ENCODE measurements at places on chromosomes 7 and 10. TPM values are rescaled to one million over a fixed set of nuclear protein-coding genes. Genes with fewer than 3 reads are reported as not detected.

GRCh38 chr10:77027576-77027975 is 610.0 kb downstream of the KCNMA1 start:
- no peaks in the 10 kb centered on the region for H3K4me1 ChIP-seq
- no peak overlapping the region for H3K27ac ChIP-seq
- H3K4me3 ChIP-seq = no peak overlapping the region
- no peaks in the 10 kb centered on the region for H3K36me3 ChIP-seq

DNA sequence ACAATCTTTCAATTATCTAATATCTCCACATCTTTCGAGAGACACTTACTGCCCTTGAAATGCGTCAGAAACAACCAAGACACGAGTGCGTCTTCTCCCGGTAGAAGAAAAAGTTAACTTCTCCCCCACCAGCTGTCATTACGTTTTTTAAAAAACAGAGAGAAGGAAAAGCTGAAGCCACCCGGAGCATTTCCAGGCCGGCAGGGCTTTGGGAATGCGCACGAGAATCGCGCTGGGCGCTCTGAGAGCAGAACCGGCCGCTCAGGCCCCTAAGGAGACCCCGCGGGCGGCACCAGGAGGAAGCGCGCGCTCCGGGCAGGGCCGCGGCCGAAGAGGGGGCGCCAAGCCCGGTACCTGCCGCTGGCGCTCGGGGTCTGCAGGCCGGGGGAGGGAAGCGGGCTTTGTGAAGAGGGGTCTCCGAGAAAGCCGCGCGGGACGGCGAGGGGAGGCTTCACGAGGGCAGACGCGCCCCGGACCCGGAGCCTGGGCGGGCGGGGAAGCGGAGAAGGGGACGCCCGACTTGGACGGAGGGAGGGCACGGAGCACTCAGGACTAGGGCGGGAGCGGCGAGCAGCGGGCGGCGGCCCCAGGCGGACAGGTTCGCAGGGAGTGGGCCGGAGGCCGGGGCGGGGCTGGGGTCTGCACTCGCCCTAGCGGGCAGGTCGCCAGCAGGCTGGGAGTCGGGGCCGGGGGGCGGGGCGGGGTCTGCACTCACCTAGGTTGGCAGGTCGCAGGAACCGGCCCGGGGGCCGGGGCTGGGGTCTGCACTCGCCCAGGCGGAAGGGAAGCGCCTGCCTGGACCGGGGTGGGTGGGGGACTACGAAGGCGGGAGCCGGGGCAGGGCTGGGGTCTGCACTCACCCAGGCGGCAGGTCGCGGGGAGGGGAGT is 932 bp downstream of the ESYT2 start:
- no peak for DNase-seq
- peak overlapping the region; percentile 85 for H3K4me3 ChIP-seq
- H3K27me3 ChIP-seq = no peaks in the 10 kb centered on the region
- peak overlapping the region; percentile 7 for H3K27ac ChIP-seq

DNA sequence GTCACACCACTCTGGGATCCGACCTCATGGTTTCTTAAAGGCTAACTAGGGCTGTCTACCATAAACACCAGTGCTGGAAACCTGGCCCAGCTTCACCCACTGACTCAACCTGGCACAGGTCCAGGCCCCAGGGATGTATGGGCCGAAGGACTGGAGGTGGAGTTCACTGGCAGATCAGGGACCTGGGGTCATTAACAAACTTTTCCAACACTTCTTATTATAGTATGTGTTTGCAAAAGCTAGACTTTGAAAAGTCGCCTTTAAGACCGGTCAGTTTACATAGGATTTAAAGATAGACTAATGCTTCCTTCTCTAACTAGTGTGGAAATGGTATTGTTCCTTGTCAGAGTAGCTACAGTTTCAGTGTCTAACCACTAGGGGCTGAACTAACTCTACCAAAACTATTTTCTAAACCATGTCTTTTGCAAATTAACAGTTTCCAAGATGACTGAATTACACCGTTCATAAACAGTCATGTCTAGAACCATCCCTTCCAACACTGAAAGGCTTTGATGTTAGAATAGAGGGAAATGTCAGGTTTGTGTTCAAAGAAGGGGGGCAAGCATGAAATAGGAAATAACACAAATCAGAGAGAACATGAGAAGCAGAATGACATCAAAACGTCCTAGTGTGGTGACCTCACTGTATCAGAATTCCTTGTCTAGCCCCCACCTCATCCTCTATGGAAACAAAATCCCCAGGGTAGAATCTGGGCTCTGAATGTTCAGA is 29.7 kb downstream of the STN1 start:
- H3K36me3 ChIP-seq = no peaks in the 10 kb centered on the region
- peaks cover 10% of the 10 kb centered on the region for H3K4me1 ChIP-seq
- H3K27ac ChIP-seq = peak overlapping the region; percentile 64
- DNase-seq = no peak

Gene NPTX2
- not detected for total RNA-seq

Gene CNPY1
- not detected for total RNA-seq

Gene BRAF
- 42.2 TPM for total RNA-seq

Gene LZTS2
- total RNA-seq = 6.4 TPM

Gene LRRC4
- total RNA-seq = not detected

DNA sequence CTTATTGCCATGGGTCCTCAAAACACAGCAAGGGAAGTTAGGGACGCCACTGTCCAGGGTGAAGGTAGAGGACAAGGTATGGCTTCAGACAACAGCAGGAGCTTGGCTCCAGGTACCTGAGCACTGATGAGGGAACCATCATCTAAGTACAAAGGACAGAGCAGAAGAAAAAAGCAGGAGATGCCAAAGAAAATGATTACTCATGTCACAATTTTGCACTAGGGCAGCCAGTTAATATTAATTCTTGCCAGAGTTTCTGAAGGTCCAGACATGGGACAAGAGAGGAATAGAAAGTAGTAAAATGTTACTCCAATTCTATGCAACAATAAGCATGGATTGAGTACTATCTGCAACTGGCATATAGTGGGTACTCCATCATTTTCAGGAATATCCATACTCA is 14.1 kb downstream of the PTN start:
- DNase-seq = no peak
- H3K36me3 ChIP-seq = no peaks in the 10 kb centered on the region
- H3K27ac ChIP-seq = no peak overlapping the region
- no peak overlapping the region for H3K4me3 ChIP-seq
- H3K4me1 ChIP-seq = no peaks in the 10 kb centered on the region

GRCh38 chr10:29102233-29102632 is 186.6 kb upstream of the LYZL1 start:
- DNase-seq = no peak
- no peaks in the 10 kb centered on the region for H3K4me1 ChIP-seq
- H3K27ac ChIP-seq = no peak overlapping the region
- no peaks in the 10 kb centered on the region for H3K36me3 ChIP-seq

Gene OR13A1
- not detected for total RNA-seq

- no peaks in the 10 kb centered on the region for H3K27me3 ChIP-seq
- no peak overlapping the region for H3K27ac ChIP-seq
- H3K4me1 ChIP-seq = peaks cover 30% of the 10 kb centered on the region
- peak overlapping the region; percentile 87 for H3K4me3 ChIP-seq
Measured at GRCh38 chr10:63522995-63523394, 1.8 kb downstream of the REEP3 start.

Gene WEE2
- 0.17 TPM for total RNA-seq

DNA sequence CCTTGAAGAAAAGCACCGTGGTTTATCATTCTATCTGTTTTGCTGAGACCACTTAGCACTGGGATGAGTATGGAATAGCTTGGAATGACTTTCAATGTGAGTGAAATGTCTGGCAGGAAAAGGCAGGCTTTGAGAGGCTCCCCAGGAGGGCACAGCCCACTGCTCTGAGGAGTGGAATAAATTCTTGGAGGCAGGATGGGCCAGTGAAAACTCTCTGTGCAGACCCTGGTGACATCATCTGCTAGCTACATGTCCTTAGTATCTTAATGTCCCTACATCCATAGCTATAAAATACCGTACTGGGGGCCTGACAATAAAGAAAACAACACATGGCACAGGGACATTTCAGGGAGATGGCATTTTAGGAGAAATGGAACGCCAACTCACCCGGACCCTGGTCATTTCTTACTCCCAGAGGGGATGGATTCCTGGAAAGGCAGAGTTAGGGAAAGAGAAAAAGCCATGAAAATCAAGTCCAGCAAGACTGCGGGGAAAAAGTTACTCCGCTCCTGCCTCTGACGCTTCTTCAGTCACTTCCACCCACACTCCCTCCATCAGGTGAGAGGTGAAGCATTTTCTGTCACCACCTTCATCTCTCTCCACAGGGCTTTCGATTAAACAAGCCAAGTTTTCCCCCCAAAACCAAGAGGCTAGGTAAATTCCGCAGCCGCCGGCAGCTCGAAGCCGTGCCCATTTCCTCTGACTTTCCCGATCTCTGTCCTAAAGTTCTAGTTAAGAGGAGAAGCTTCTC is 991 bp downstream of the ZNF239 start:
- H3K36me3 ChIP-seq = peaks cover 26% of the 10 kb centered on the region
- no peaks in the 10 kb centered on the region for H3K27me3 ChIP-seq
- H3K4me1 ChIP-seq = peaks cover 29% of the 10 kb centered on the region

- H3K36me3 ChIP-seq = no peaks in the 10 kb centered on the region
- H3K27ac ChIP-seq = no peak overlapping the region
- peaks cover 8% of the 10 kb centered on the region for H3K4me1 ChIP-seq
Measured at GRCh38 chr7:128917122-128917521, 6.6 kb upstream of the KCP start.

- peaks cover 42% of the 10 kb centered on the region for H3K36me3 ChIP-seq
- no peak overlapping the region for H3K4me3 ChIP-seq
- H3K27ac ChIP-seq = peak overlapping the region; percentile 64
Measured at GRCh38 chr10:74120911-74121310, 29.7 kb downstream of the AP3M1 start.

DNA sequence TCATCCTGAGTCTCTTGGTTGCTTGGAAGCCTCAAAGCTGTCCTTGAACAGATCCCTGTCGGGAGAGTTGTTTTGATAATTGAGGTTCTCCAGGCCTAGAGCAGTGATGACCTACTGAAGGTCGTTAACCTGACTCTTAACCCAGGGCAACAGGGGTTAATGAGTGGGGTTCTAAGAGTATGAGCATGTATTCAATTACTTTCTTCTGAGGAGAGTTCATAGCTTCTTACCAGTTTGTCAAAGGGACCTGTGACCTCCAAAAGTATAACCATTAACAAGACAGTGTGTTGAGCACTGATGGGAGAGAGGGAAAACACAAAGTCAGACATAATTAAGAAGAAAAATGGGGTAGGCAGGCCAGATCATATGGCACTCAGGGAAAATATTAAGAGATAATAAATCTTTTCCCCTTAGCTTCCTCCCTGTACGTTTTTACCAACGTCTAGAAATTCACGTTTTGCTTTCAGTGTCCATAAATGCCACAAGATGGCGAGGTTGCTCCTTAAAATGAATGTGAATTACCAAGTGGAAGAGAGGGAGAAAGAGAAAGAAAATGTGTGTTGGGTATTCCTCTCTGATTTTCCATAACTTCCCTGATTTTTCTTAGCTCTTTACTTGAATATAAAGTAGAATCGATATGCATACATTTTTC is 97.6 kb downstream of the SUGCT start:
- H3K4me1 ChIP-seq = no peaks in the 10 kb centered on the region
- no peaks in the 10 kb centered on the region for H3K36me3 ChIP-seq
- no peak for DNase-seq
- no peak overlapping the region for H3K27ac ChIP-seq

DNA sequence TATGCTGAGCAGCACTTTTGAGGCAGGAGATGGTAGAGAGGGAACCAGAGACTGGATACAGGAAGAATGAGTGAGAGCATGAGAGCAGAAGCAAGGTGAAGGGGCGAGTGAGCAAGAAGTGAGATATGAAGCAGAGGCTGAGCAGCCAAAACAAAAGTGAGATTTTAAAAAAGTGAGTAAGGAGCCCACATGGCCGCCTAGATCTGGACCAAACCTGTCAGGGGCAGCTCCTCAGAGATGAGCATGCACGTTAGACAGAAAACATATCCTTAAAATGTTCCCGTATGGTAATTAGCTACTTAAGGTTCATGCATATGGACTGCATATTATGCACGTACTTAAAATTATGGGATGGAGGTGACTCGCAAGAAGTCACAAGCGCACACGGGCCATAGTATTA is 22.5 kb downstream of the TMEM176A start:
- peaks cover 7% of the 10 kb centered on the region for H3K36me3 ChIP-seq
- no peaks in the 10 kb centered on the region for H3K4me1 ChIP-seq
- DNase-seq = no peak
- H3K4me3 ChIP-seq = no peak overlapping the region

GRCh38 chr10:121845044-121845784 is 82.6 kb downstream of the ATE1 start:
- peaks cover 10% of the 10 kb centered on the region for H3K4me1 ChIP-seq
- peaks cover 16% of the 10 kb centered on the region for H3K36me3 ChIP-seq
- H3K27ac ChIP-seq = no peak overlapping the region
- DNase-seq = no peak
- peak overlapping the region; percentile 16 for H3K4me3 ChIP-seq

DNA sequence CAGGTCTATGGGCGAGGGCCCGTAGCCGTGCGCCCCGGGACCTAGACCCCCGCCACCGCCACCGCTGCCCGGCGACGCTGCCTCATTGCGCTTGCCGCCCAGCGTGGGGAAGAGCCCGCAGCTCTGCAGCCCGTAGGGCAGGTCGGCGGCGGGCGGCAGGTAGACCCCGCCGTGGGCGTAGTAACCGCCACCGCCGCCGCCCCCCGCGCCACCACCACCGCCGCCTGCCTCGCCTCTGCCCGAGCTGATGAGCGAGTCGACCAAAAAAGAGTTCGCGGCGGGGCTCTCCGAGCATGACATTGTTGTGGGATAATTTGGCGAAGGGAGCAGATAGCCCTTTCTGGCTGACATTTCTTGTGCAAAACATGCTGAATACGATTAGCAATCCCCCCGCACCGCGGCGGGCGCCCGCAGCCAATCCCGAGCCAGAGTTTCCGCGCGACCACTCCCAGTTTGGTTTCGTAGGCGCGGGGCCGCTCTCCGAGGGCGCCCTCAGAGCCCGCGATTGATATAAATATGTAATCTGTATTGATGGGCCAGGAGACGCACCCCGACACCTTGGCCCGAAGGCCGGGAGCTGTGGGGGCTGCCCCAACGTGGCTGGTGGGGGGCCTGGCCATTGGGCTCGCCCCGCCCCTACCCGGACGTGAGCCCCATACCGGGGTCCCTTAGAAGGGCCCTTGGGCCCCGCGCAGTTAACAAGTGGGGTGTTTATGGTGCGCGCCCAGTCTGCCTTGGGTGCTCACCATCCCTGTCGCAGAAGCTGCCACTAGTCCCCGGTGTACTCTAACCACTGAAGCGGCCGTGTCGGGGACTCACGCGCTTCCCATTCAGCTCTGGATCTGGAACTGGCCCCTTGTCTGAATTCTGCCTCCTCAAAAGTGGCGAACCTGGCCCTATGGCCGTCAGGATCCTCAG is at the start of gene HOXA10:
HOXA10 (minus strand) TSS at position 365 of the 918 bp plus-strand sequence; CDS start at position 351, 14 bp downstream.
- no peak for DNase-seq
- H3K4me1 ChIP-seq = peaks cover 15% of the 10 kb centered on the region
- peaks cover 38% of the 10 kb centered on the region for H3K27me3 ChIP-seq

GRCh38 chr7:16652240-16652583 is 6.2 kb downstream of the BZW2 start:
- H3K4me1 ChIP-seq = peaks cover 42% of the 10 kb centered on the region
- H3K4me3 ChIP-seq = no peak overlapping the region
- no peak for DNase-seq
- H3K27me3 ChIP-seq = no peaks in the 10 kb centered on the region
- no peak overlapping the region for H3K27ac ChIP-seq
- no peaks in the 10 kb centered on the region for H3K36me3 ChIP-seq

Gene LIPK
- total RNA-seq = not detected

Gene OR2A42
- total RNA-seq = not detected

GRCh38 chr10:110461530-110461929 is 36.2 kb upstream of the DUSP5 start:
- peaks cover 55% of the 10 kb centered on the region for H3K4me1 ChIP-seq
- DNase-seq = no peak
- H3K36me3 ChIP-seq = no peaks in the 10 kb centered on the region
- no peak overlapping the region for H3K4me3 ChIP-seq

Data from natural killer cell treated with Interleukin-12 subunit alpha and Interleukin-12 subunit beta and Interleukin-15 and Interleukin-18, amount 100 ng/mL, for 72 hours (primary cell).